RCC 7860 (cell line): ENCODE measurements at places on chromosomes 13 and 19.

- DNase-seq, result no peak
Measured at GRCh38 chr13:25171170-25171516, 945 bp downstream of the AMER2 start.

DNA sequence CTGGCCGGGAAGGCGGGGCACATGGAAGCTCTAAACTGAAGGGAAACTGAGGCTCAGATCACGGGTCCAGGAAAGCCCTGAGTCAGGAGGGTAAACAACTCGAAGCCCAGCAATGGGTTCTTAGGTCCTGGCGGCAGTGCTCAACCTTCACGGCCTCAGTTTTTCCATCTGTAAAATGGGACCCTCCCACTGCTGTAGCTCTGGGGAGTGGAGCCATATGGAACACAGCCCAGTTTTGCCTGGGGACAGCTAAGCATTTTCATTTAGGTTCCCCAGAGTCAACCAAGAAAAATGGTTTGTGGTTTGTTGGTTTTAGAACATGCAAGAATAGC, 30.4 kb downstream of the CEBPG start:
- DNase-seq, result no peak

GRCh38 chr13:79867254-79867653, 386.3 kb downstream of the NDFIP2 start:
- no peak for DNase-seq

- no peak for DNase-seq
Measured at GRCh38 chr19:35018379-35018778, 11.9 kb upstream of the SCN1B start.

DNA sequence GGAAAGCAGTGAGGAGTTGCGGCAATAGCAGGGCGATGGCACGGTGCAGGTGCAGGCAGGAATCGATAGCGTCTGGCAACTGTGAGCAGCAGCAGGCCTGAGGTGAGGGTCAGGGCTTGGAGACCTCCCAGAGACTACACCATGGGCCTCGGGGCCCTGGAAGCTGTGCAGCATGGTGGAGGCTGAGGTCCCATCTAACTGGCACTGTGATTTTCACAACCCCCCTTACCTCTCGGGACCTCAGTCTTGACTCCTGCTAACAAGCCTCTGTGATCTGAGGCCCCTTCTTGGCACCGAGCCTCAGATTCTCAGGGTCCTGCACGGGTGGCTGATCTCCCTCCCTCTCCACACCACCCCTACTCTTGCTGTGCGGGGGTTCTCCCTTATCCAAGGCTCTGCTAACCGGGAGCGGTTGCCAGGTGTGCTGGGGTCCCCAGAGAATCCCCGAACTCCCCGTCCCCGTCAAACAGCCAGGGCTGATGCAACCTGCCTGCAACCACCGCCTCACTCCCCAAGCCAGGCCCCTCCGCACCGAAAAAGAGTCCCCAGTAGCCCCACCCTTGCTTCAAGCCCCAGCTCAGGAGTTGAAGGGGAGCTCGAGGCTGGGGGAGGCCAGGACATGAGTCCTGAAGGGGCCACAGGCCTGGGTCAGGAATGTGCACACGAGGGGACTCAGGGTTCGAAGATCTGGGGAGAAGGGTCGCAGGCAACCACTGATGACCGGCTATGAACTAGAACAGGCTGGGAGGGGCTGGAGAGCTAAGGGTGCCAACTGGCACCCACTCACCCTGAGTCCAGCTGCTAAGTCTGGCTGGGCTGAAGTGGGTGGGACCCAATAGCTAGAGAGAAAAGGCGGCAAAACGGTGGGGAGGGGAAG, 4.8 kb upstream of the ATF5 start:
- DNase-seq, result no peak

DNA sequence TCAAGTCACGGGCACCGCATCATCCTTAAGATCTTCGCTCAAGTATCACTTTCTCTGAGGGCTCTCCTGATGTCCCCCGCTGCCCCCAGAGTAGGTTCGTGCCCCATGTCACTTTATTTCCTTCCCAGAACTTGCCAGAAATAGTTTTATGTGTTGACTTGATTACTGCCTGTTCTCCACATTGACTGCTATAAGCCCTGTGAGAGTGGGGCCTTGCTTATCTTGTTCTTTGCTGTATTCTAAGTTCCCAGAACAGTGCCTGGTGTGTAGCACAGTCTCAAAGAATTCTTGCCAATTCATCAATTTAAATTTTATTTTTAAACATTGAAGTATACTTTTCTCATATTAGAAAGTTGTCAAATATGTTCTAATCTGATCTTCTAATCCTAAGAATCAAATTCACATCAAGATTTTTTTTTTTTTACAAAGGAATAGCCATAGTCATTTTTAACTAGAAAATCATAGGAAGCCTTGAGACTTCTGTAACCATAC, 32.1 kb upstream of the GPR183 start:
- no peak for DNase-seq

DNA sequence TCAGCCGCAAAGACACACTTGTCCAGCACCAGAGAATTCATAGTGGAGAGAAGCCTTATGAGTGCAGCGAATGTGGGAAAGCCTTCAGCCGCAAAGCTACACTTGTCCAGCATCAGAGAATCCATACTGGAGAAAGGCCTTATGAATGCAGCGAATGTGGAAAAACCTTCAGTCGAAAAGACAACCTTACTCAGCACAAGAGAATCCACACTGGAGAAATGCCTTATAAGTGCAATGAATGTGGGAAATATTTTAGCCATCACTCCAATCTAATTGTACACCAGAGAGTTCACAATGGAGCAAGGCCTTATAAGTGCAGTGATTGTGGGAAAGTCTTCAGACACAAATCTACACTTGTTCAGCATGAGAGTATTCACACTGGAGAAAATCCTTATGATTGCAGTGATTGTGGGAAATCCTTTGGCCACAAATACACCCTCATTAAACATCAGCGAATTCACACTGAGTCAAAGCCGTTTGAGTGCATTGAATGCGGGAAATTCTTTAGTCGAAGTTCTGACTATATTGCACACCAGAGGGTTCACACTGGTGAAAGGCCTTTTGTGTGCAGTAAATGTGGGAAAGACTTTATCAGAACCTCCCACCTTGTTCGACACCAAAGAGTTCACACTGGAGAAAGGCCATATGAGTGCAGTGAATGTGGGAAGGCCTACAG, 6.8 kb downstream of the ZNF134 start:
- no peak for DNase-seq

DNA sequence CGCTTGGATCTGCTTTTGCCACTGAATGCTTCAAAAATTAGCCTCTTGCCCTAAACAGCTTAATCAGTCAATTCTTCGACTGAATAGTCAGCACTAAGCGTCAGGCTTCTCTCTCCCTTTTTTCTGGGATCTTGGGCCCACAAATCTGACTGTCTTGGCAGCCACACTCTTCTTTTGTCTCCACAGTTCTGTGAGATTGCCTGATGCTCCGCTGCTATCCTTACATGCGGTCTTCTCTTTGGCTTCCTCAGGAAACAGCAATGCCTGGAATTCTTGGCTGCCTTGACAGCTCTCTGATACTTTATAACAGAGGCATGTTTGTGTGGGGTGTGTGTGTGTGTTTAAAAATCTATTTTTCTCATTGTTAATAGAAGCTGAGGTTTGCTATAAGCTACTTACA, 32.6 kb downstream of the ERCC5 start:
- DNase-seq, result no peak

- DNase-seq, result peak; percentile 27
Measured at GRCh38 chr19:34096020-34096915, 76.0 kb upstream of the LSM14A start.

- DNase-seq, result no peak
Measured at GRCh38 chr19:1765904-1766799, 12.8 kb downstream of the ONECUT3 start.

- DNase-seq, result no peak
Measured at GRCh38 chr19:42269478-42270345, 660 bp downstream of the CIC start.

GRCh38 chr13:50116430-50116973, 101.3 kb downstream of the KCNRG start:
- DNase-seq, result no peak

GRCh38 chr13:42041011-42041683, 7.3 kb upstream of the DGKH start:
- peak; percentile 21 for DNase-seq

DNA sequence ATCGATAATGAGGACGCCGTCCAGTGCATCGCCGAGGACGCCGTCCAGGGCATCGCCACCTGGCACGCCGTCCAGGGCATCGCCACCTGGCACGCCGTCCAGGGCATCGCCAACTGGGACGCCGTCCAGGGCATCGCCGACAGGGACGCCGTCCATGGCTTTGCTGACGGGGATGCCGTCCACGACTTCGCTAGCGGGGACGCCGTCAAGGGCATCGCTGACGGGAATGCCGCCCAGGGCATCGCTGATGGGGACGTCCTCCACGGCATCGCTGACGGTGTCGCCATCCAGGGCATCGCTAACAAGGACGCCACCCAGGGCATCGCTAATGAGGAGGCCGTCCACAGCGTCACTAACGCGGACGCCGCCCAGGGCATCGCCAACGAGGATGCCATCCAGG, 946.5 kb downstream of the TUBA3C start:
- no peak for DNase-seq

DNA sequence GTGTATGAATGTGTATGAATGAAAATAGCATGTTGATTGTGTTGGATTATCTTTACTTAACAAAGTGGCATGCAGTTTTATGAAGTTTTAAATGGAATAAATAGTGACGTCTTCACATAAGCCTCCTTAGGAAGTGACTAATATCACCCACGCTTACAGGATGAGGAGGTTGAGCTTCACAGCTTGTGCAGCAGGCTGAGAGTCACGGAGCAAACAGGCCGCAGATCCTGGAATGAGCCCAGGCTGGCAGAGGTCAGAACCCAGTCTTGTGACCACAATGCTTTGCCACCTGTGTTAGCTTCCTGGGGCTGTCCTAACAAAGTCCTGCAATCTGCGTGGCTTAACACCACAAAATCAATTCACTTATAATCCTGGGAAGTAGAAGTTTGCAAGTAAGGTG, 20.8 kb downstream of the LAIR2 start:
- DNase-seq, result no peak

GRCh38 chr13:44191103-44191502, 182.5 kb upstream of the SERP2 start:
- DNase-seq, result no peak

DNA sequence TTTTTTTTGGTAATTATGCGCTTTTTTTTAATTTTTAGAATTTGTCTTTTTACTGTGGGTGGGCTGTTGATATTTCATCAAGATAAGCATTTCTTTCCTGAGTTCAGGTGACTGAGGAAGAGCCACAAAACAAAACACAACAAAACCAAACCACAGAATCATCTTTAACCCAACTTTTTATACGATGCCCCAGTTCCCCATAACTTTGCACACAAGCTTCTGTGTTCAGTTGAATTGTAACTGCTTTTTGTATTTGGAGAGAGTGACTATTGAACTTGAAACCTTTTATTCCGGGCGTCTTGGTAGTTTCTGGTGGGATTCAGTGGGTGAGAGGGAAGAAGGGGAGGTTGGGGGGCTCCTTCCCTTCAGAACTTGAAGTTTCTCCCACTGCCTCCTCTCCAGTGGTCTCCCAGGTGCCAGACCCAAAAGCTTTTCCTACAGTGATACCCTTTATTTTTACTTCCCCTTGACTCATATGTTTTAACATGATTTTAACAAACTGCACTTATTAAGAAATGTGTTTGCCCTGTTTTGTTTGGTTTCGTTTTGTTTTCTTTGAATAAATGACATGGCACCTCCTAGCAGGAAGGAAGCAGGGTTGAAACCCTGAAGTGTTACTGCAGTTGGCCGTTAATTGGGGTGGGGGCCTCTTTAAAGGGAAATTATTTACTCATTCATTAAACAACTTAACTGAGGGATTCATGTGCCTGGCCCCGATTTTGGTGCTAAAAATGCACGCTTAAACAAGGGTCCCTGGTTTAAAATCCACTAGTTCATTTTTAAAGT, 2.7 kb upstream of the CCDC97 start:
- no peak for DNase-seq
